ENCODE measurements at places on chromosomes 6 and 20.

DNA sequence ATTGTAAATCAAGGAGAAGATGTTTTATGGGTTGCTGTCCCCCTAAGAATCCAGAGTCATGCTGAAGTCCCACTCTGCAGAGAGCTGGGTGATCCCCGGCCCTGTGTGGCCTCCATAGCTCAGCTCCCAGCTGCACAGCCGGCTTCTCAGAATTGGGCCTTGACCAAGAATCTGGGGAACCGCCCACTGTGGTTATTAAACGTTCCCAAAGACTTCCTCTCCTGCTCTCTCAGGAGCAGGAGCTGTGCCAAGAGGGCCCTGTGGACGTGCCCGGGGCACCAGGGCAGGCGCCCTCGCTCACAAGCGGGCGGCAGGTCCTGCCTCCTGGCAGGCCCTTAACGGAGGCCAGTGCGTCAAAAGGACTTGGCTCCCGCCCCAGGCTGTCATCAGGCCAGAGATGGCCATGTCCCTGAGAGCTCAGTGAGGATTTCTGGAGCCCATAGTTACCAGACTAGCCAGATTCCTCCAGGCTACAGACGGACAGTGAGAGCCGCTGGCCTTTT is 30.4 kb downstream of the ZC3H12D start:
- no peak for DNase-seq

DNA sequence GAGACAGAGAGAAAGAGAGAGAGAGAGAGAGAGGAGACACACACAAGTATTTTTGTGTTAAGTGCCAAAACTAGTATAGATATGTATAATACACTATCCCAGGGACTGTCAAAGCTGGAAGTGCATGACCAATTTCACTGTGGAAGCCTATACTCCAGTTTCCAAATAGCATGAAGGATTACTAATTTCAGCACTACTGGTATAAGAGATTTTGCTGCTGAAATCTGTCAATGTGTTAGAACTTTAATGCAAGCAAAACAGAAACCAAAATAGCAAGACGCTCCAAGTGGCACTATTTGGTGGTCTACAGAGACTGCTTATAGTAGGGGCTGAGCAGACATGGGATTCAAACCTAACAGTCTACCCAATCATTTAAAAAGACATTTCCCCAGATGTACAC is 284.8 kb downstream of the BTBD9 start:
- no peak for DNase-seq

DNA sequence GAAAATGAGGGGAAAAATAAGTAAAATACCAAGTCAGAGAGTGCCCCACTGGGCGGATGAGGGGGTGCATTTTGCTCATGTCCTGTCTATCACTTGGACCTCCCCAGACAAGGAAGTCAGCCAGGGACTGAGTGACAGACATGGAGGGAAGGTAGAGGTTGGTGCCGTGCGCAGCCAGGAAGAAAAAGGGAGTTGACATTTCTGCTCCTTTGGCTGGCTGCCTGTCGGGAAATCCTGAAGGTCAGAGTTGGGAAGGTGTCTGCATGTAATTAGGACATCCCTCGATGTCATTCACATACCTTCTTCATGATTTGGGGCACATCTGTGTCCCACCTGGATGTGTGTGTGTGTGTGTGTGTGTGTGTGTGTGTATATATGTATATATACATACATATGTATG is 8.9 kb downstream of the GUCA1A start:
- DNase-seq = no peak

DNA sequence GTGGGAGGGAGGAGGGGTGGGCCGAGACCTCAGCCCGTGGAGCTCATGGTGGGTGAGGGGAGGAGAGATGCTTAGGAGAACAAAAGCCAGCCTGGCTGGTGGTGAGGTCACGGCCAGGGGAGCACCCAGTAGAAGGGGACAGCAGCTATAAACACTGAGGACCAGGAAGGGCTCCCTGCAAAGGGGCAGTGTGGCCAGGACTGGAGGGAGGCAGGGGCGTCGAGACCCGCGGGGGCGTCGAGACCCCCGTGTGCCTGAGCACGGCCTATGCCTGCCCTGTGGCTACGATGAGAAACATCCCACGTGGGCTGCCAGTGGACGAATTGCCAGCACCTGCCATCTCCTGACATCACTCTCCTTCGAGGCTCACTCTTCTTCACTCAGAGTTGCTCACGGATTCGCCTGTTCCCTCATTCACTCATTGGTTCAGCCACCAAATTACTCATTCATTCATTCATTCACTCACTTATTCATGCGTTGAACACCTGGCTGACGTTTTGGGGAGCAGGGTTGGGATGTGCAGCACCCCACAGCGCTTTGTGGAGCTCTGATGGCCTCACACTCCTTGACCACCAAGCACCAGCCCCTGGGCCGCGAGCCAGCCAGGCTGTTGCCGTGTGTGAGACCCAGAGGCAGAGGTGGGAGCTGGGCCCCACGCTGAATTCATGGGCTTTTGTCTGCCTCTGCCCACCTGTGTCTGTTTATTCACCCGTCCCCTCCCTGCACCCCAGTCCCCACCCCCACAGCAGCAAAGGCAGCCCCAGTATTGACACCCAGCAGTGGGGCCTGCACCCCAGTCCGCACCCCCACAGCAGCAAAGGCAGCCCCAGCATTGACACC is 61.2 kb upstream of the BHLHE23 start:
- DNase-seq = no peak

DNA sequence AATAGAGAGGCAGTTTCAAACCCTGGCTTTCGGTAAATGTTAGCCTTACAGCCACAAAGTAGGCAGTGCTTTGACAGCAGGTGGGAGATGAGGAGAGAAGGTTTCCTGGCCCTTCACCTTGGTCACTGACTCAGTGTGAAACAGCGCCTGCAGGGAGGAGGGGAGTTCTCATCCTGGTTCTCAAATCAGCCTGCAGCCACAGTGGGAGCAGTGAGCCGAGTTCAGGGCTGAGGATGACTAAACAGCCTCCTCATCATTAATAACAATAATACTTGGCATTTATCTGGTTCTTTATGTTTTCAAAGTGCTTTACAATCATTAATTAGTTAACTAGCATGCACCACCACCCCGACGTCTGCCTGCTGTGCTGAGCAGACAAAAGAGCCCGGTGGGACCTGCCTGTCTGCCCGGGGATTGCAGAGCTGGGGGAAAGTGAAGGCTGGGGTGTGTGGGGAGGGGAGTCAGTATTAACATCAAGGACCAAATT is 59.6 kb downstream of the PRDM1 start:
- DNase-seq = peak; percentile 64

DNA sequence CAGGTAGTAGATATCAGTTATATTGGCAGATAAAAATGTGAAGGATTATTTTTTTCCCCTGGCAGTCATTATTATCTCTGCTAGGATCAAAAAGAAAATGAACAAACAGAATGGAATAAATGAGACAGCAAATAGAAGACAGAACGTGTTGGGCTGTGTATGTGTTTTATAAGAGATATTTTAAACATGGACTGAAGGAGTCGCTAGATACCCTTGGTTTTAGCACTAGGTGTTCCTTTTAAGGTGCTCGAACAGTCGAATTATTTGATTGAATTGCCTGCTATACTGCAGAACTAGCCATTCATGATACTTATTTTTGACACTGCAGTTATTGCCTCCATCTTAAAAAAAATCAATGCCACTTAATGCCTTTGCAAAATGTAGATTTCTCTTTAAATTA is 3.7 kb downstream of the GRIK2 start:
- DNase-seq = no peak

GRCh38 chr20:1323256-1323655 is 5.7 kb downstream of the SDCBP2 start:
- DNase-seq = peak; percentile 43

DNA sequence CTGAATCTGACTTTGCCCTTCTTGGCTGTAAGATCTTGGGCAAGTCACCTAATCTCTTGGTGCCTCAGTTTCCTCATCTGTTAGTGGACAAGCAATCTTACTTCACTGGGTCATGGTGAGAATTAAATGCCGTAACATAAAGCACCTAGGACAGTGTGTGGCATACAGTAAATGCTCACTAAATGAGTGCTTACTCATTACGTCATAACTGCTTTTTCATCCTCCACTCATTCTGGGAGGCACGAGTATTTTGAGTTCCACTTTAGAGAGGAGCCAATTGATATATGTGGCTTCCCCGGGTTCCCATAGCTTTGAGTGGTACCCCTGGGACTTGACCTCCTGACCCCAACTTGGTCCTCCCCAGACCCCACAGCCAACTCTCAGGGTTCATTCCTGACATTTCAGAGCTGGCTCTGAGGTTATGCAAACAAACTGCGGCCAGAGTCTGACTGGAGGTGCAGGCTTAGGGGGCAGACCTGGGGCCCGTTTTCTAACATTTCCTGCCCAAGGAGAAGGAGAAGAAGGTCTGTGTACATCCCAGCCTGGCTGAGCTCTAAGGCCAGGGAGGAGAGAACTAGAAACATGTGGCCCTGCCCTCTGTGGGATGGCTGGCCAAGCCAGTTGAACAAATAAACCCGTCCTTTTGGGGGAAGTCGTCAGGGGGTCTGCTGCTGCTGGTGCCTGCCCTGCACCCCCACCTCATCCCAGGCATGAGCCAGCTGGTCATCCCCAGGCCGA is 5.8 kb downstream of the ANGPT4 start:
- no peak for DNase-seq

GRCh38 chr6:131037194-131037897 is 25.7 kb downstream of the EPB41L2 start:
- no peak for DNase-seq

DNA sequence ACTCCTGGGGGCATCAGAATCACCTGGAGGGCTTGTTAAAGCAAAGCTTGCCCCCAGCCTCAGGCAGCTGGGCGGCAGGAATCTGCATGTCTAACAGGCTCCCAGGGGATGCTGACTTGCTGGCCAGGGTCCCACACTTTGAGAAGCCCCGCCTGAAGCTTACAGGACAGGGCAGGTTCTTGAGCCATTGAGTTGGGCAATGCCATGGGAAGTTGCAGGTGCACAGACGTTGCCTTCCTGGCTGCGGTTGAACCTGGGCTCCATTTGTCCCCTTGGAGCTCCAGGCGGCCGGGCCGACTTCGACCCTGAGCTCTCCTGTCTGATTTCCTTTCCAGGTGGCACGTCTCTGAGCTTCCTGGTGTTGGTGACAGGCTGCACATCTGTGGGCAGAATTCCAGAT is 46.8 kb downstream of the SYNJ2 start:
- DNase-seq = no peak

DNA sequence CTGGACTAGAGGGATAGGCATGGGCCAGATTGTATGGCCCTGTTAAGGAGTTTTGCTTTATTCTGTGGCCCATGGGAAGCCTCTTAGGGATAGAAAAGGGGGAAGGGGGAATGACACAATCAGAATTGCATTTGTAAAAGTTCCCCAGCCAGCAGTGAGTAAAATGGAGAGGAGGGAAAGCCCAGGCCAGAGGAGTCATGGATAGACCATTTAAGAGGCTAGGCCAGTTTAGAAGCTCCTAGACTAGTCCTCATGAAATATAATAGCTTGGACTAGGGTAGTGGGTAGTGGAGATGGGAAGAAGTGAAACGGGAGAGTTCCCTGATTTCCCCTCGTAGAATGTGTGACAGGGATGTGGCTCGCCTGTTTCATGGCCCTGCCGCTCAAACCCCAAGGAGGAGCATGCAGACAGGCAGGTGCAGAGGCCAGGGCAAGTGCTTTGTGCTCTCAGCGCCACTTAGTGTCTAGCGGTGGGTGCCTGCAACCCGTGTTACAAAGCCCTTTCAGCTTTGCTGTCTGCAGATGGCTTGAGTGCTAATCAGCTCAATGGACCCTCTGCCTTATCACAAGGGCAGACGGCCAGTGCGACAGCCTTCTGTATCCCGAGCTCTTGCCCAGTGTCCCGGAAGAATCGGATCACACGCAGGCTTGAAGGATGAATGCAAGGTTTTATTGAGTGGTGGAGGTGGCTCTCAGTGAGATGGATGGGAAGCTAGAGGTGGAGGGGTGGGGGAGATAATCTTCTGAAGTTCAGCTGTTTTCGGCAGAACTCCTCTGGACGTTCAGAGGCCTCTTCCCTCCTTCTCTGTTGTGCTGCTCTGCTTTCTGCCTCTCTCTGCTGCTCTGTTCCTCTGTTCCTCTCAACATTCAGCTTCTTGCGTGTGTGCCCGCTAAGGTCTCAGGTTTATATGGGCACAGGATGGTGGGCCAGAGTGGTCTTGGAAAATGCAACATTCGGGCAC is 141.1 kb downstream of the CEP57L1 start:
- peak; percentile 60 for DNase-seq

- peak; percentile 94 for DNase-seq
These were observed 725 bp downstream of the EEF1A1 start for GRCh38 chr6:73519926-73520687.

- DNase-seq = no peak
These were observed 77.0 kb downstream of the PLCB1 start for GRCh38 chr20:8209061-8209460.

GRCh38 chr6:98925831-98926230 is 21.9 kb downstream of the FBXL4 start:
- no peak for DNase-seq

GRCh38 chr6:107491138-107491609 is 1.3 kb downstream of the SOBP start:
- DNase-seq = peak; percentile 61

DNA sequence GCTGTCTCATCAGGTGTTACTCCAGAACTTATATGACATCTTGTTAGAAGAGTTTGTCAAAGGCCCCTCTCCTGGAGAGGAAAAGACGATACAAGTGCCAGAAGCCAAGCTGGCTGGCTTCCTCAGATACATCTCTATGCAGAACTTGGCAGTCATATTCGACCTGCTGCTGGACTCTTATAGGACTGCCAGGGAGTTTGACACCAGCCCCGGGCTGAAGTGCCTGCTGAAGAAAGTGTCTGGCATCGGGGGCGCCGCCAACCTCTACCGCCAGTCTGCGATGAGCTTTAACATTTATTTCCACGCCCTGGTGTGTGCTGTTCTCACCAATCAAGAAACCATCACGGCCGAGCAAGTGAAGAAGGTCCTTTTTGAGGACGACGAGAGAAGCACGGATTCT is 43.7 kb upstream of the SMIM28 start:
- DNase-seq = no peak

GRCh38 chr6:22826961-22827360 is 257.6 kb downstream of the HDGFL1 start:
- no peak for DNase-seq

GRCh38 chr20:33825340-33826269 is 14.5 kb downstream of the CHMP4B start:
- no peak for DNase-seq

GRCh38 chr20:57513199-57513598 is 11.7 kb downstream of the CTCFL start:
- no peak for DNase-seq

GRCh38 chr6:121608270-121608669 is 172.8 kb downstream of the GJA1 start:
- no peak for DNase-seq

DNA sequence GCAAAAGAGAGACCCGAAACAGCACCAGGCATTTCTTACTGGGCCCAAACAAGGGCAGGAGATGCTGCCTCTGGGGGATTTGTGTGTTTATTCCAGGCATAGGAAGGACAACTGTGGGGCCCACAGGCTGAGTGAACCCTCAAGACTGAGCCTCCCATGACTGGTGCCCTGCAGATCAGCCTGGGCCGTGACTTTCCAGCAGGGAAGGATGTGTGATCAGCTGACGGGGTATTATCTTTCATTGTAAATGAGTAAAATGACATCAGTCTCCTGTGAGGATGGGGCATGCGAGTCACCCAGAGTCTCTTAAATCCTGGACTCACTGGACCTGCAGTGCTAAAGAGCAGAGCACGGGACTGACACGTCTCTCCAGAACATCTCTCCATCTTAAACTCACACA is 3.9 kb upstream of the TEAD3 start:
- no peak for DNase-seq

- DNase-seq = no peak
These were observed 1.1 kb downstream of the TBXT start for GRCh38 chr6:166166314-166167257.

- DNase-seq = no peak
These were observed 10.6 kb downstream of the TCF21 start for GRCh38 chr6:133899556-133899955.
